ENCODE measurements at places on chromosomes 16 and 17.
A peak's percentile ranks its signal among the peaks of the same experiment; 100 is the strongest.

DNA sequence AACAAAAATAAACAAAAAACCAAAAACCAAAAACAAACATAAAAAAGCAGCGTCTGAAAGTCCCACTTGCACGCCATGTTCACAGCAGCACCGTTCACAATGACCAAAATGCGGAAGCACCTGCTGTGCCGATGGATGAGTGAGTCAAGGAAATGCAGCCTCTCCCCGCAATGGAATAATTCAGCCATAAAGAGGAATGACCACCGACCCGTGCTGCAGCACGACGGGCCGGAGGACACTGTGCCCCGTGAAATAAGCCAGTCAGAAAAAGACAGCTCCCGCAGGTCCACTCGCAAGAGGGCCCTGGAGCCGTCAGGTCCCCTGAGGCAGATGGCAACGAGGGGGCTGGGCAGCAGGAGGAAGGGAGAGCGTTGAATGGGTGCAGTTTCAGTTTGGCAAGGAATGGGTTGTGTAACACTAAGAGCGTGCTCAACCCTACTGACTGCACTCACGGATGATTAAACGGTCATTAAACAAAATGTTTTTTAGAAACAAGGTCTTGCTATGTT is 5.1 kb downstream of the CLCN7 start:
- peak; percentile 16 for DNase-seq

DNA sequence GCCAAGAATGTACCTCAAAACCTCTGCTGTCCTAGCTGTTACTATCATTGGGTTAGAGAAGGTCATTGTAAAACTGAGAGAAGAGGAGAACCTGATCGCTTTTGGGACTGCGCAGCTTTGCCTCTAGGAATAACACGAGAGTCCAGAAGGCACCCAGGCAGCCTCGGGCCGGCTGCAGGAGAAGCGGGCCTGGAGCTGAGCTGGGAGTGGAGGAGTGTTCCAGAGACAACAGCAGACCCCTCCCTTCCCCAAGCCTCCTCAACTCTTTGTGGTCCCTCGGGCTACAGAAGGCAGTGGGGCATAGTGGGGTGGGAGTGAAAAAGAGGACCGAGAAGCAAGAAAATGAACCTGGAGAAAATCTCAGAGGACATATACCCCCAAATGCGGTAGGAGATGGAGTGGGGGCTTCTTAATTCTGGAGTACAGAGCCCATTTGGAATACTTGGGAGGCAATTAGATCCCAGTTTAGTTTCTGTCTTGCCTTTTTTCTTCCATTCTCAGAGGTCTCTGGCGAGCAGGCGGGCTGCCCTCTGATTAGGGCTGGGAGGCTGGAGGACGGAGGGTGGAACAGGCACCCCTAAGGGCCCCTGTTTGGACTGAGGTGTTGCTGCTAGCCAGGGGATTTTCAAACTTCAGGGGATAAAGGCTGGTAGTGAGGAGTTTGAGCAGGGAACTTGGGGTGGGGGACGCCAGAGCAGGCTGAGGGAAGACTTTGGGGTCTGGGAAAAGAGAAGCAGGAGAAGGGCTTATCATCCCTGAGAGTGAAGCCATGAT is 13.3 kb upstream of the HOXB2 start:
- no peak for DNase-seq

GRCh38 chr17:79214459-79214858 is 139.8 kb downstream of the ENGASE start:
- no peak for DNase-seq

- no peak for DNase-seq
Measured at GRCh38 chr17:32546031-32546444, 59.2 kb downstream of the CDK5R1 start.

DNA sequence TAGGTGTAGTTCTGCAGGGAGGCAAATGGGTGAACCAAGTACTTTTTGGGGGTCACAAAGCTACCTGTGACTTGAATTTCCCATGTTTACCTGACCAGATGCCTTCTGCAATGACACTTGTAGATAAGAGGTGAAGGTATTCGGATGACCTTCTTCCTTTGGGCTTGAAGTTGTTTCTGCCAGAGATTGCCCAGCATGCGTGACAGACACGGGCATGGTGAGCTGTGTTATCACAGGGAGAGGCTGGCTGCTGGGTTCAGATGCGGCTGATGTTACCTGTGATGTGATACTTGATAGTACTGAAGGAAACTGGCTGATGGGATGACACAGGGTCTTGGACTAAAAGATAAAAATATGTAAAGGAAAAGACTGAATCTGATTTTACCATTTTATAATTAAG is 14.1 kb downstream of the PKD1L3 start:
- no peak for DNase-seq

- DNase-seq: no peak
Measured at GRCh38 chr17:62572488-62572887, 55.0 kb upstream of the MRC2 start.

DNA sequence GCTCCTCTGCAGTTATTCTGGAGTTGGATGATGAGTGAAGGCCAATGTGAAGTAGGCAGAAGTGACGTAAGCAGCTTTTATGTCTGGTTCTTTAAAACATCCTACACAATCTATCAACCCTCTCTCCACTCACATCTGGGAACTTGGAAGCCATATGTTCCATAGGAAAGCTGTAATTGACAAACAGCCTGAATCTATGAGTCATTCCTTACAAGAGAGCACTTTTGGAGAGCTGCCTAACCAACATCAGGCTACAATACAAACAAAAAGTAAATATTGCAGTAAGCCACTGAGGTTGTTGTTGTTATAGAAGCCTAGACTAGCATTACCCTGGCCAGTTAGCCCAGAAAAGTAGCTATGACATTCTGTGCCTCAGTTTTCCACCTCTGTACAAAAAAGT is 5.9 kb downstream of the CCL7 start:
- DNase-seq: no peak

DNA sequence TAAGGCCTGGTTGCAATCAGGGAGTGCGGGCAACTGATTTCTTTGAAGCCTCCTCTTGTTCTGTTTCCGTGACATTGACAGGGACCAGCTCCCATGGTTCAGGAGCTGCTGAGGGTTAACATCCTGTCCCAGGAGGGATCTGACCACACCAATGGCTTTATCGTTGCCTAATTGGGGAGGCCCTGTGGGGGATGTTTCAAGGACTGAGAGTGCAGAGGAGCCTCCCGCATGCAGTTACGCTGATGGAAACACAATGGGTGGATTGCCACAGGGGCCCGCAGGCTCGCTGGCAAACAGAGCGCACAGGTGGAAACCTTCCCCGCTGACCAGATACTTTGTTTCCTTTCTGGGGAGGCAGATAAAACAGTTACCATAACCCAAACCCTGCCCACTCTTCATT is 23.8 kb upstream of the ABCC1 start:
- no peak for DNase-seq

DNA sequence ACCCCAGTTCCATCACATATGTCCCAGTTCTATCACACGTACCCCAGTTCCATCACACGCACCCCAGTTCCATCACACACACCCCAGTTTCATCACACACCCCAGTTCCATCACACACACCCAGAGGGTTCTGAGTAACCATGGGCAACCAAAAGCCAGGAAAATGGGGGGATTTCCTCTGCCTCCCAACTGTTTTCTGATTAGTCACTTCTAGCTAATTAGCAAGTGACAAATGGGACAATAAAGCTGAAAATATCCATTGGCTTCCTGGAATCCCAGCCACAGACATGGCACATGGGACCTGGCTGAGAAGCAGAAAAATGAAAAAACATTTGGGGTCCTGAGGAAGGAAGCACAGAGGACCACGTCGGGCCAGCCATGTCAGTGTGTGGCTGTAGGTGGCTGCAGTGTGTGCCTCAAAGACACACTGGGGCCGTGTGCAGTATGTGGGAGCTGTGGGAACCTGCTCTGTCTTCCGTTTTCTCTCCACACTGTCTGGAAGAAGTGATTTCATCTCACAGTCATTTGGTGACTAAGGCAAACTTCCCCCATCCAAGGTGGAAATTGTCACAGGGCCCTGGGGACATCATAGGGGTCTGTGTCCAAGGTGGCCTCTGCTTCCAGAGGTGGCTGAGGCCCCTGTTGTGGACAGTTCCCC is 106.7 kb downstream of the CMIP start:
- no peak for DNase-seq
